Urinary bladder (tissue), 4 donors: ENCODE measurements at places on chromosomes 5 and 9. TPM values are rescaled to one million over a fixed set of nuclear protein-coding genes. Genes with fewer than 3 reads are reported as not detected.

PRSS3 gene
- not detected for total RNA-seq

WWC1 gene
- 7.1 TPM for total RNA-seq

LHFPL2 gene
- total RNA-seq = 146 TPM

CAMK2A gene
- total RNA-seq = 1.8 TPM

IFNB1 gene
- total RNA-seq = not detected

C5 gene
- 18.1 TPM for total RNA-seq

DRD1 gene
- 4.2 TPM for total RNA-seq

SPATA31E1 gene
- total RNA-seq = not detected

IL4 gene
- total RNA-seq = not detected

TIGD6 gene
- total RNA-seq = 4.8 TPM

PCDHGA1 gene
- total RNA-seq = 1.2 TPM

PRRC2B gene
- total RNA-seq = 78.7 TPM

MARCOL gene
- total RNA-seq = not detected

RAB3C gene
- total RNA-seq = 2.0 TPM

TRPM3 gene
- total RNA-seq = 14.3 TPM

SLC36A2 gene
- total RNA-seq = not detected

TUSC1 gene
- total RNA-seq = 9.0 TPM
